Naive thymus-derived CD4-positive, alpha-beta T cell (primary cell): ENCODE measurements at places on chromosomes 4 and X. TPM values are rescaled to one million over a fixed set of nuclear protein-coding genes. Genes with fewer than 3 reads are reported as not detected.

DNA sequence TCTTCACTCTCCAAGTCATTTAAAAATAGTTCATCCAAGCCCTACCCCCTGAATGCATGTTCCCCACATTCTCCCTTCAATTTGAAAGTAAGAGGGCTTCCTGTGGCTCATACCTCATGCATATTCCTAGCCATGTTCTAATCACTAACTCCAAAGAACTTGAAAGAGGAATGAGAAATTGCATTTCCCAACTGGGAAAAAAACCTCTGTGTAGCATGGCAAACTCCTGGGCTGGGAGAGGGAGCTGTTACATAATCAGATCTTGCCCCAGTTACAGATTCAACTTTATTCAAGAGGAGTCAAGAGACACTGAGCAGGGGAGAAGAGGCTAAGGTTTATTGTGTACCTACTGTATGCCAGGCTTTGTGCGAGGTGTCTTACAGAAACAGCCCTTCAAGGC, 90.2 kb downstream of the SLC2A9 start:
- H3K27me3 ChIP-seq, result no peaks in the 10 kb centered on the region
- no peak overlapping the region for H3K27ac ChIP-seq
- no peaks in the 10 kb centered on the region for H3K36me3 ChIP-seq
- DNase-seq, result no peak
- no peak overlapping the region for H3K4me3 ChIP-seq

Gene BST1
- 0.45 TPM for polyA plus RNA-seq

- no peaks in the 10 kb centered on the region for H3K36me3 ChIP-seq
- H3K4me3 ChIP-seq, result peak overlapping the region; percentile 70
- H3K27me3 ChIP-seq, result no peaks in the 10 kb centered on the region
- peaks cover 32% of the 10 kb centered on the region for H3K4me1 ChIP-seq
Measured at GRCh38 chr4:39045827-39046221, 13.6 kb upstream of the TMEM156 start.

GRCh38 chr4:169756971-169757574, 671 bp downstream of the HPF1 start:
- DNase-seq, result peak; percentile 7
- H3K36me3 ChIP-seq, result peaks cover 8% of the 10 kb centered on the region
- H3K4me1 ChIP-seq, result peaks cover 7% of the 10 kb centered on the region
- no peaks in the 10 kb centered on the region for H3K27me3 ChIP-seq
- H3K27ac ChIP-seq, result peak overlapping the region; percentile 66

Gene UCP1
- polyA plus RNA-seq, result not detected

DNA sequence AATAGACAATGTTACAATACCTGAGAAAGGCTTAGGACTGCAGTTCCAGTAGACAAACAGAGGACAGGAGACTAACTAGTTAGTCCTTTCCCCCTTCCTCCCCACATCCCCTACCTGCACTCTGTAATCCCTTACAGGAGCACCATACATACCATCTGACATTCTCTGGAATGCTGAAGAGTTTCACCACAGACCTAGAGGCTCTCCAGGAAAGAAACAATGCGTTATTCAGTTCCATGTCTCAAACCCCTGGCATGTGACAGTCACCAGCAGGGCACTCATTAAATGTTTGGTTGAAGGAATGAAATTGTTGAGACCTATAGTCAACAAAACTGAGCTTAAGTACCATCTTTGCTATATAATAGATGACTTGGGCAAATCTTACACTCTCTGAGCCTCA, 100.2 kb upstream of the USP38 start:
- no peak overlapping the region for H3K27ac ChIP-seq
- no peak for DNase-seq
- H3K4me1 ChIP-seq, result no peaks in the 10 kb centered on the region
- no peaks in the 10 kb centered on the region for H3K27me3 ChIP-seq
- no peak overlapping the region for H3K4me3 ChIP-seq
- no peaks in the 10 kb centered on the region for H3K36me3 ChIP-seq

Gene ERCC6L
- 0.58 TPM for polyA plus RNA-seq

GRCh38 chr4:54976682-54977081, 148.7 kb downstream of the KDR start:
- H3K4me3 ChIP-seq, result no peak overlapping the region
- no peaks in the 10 kb centered on the region for H3K4me1 ChIP-seq
- H3K27me3 ChIP-seq, result no peaks in the 10 kb centered on the region

DNA sequence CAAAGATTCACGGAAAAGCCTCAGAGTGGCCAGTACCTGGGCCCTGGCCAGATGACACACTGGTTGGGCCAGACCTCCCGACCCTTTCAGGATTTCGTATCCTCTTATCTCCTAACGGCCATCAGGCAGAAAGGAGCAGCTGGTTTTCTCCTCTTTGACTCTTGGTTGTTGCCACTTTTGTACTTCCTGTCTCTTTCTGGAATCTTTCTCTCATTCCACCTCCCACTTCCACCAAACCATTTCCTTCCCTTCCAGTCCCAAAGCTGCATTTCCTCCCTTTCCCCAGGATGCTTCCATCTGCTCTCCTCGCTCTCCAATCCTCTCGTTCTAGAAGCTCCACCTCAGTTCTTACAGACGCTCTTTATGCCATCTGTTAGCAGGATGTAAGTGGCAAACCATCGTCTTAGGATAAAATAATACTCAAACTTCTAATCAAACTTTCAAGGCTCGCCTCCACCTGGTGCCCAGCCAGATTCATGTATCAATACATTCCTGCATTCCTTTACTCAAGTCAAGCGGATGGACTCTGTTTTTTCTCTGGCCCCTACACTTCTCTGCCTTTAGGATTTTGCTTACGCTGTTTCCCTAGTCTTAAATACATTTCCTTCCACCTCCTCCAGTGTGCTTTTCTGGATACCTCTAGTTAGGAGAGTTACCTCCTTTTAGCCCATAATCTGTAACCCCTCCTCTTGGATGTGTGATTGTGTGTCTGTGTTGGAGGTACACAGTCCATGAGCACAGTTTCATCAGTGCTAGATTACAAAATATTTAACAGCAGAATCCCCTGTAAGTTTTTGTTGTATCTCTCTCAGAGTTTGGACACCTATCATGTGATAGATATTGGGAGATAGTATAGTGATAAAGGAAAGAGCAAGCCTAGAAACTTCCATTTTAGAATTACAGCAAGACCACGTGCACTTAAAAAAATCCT, 70.4 kb downstream of the LDB2 start:
- H3K4me1 ChIP-seq, result no peaks in the 10 kb centered on the region
- H3K4me3 ChIP-seq, result no peak overlapping the region
- H3K36me3 ChIP-seq, result no peaks in the 10 kb centered on the region
- no peak overlapping the region for H3K27ac ChIP-seq
- no peak for DNase-seq
- H3K27me3 ChIP-seq, result no peaks in the 10 kb centered on the region

DNA sequence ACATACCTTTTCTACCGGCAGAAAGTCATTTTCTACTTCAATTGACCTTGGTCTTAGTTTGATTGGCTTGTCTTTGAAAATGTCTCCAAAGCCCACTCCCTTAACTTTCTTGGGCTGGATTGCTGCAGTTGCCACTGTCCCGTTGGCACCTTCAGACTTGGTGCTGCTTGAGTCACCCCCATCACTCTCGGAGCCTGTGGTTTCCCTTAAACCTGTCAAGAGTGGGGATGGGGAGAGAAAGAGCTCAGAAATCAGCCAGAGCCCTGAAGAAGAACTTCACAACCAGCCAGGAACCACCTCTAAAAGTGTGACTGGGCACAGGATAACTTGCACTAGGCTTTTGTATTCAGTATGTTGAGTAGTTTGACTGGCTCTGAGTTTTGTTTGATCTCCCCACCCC, 168.5 kb upstream of the MAP3K15 start:
- peaks cover 30% of the 10 kb centered on the region for H3K4me1 ChIP-seq
- H3K36me3 ChIP-seq, result peaks cover 14% of the 10 kb centered on the region
- no peak for DNase-seq
- peak overlapping the region; percentile 81 for H3K27ac ChIP-seq

Gene ALAS2
- polyA plus RNA-seq, result not detected
